Naive thymus-derived CD4-positive, alpha-beta T cell (primary cell): ENCODE measurements at places on chromosomes 7 and 10.

DNA sequence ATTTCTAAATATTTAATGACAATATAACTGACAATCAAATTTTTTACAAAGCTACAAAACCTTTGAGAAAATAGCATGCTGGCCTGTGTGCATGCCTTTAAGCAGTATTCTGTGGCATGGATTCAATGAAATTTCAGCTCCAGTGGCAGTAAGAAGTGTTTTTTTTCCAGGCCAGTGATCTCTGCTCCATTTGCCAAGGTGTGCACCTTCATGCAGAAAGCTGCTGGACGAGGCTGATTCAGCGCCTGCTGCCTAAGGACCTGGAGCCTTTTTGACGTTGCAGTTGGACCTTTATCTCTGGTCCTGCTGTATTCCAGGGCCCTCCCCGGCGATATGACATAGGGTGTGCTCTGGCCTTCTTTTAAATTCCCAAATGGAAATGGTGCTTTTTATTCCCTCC, 26.6 kb downstream of the VWC2 start:
- H3K4me3 ChIP-seq: no peak overlapping the region
- no peaks in the 10 kb centered on the region for H3K36me3 ChIP-seq
- no peak for DNase-seq
- no peak overlapping the region for H3K27ac ChIP-seq
- H3K27me3 ChIP-seq: no peaks in the 10 kb centered on the region
- no peaks in the 10 kb centered on the region for H3K4me1 ChIP-seq

GRCh38 chr7:129295015-129295423, 70.2 kb downstream of the AHCYL2 start:
- no peak overlapping the region for H3K4me3 ChIP-seq
- no peak overlapping the region for H3K27ac ChIP-seq
- H3K27me3 ChIP-seq: no peaks in the 10 kb centered on the region
- H3K36me3 ChIP-seq: no peaks in the 10 kb centered on the region
- no peaks in the 10 kb centered on the region for H3K4me1 ChIP-seq
- DNase-seq: no peak

- H3K27me3 ChIP-seq: no peaks in the 10 kb centered on the region
- no peaks in the 10 kb centered on the region for H3K36me3 ChIP-seq
- H3K27ac ChIP-seq: no peak overlapping the region
- H3K4me1 ChIP-seq: no peaks in the 10 kb centered on the region
Observed at GRCh38 chr10:84237199-84238051, 3.9 kb downstream of the LRIT1 start.

GRCh38 chr7:35251606-35252310, 2.1 kb downstream of the TBX20 start:
- no peaks in the 10 kb centered on the region for H3K36me3 ChIP-seq
- H3K4me3 ChIP-seq: no peak overlapping the region
- peaks cover 23% of the 10 kb centered on the region for H3K27me3 ChIP-seq
- no peak for DNase-seq

GRCh38 chr10:7311218-7311849, 99.5 kb downstream of the SFMBT2 start:
- no peaks in the 10 kb centered on the region for H3K27me3 ChIP-seq
- H3K36me3 ChIP-seq: no peaks in the 10 kb centered on the region
- H3K4me1 ChIP-seq: peaks cover 6% of the 10 kb centered on the region
- DNase-seq: no peak
- H3K4me3 ChIP-seq: no peak overlapping the region

- H3K27ac ChIP-seq: no peak overlapping the region
- H3K4me3 ChIP-seq: no peak overlapping the region
- no peaks in the 10 kb centered on the region for H3K27me3 ChIP-seq
- H3K36me3 ChIP-seq: no peaks in the 10 kb centered on the region
- DNase-seq: no peak
- no peaks in the 10 kb centered on the region for H3K4me1 ChIP-seq
Observed at GRCh38 chr7:28349637-28350036, 62.7 kb upstream of the CREB5 start.

DNA sequence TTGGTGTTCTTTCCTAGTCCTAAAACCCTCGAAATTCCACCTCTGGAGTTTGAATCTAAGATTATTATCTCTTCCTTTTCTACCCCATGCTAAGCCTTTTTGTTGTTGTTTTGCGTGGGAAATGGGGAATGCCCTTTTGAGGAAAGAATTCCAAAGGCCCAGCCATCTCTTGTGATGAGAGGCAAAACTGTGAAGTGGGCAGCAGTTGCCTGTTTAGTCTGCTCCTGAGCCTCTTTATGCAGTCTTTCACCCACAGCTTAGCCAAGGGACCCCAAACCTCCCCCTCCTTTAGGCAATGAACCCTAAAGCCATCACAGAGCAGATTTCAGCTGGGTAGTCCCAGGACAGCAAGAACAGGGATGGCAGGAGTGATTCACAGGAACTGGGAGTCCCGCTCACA, 95.5 kb downstream of the DNMBP start:
- DNase-seq: no peak
- no peaks in the 10 kb centered on the region for H3K4me1 ChIP-seq
- H3K4me3 ChIP-seq: no peak overlapping the region
- H3K27me3 ChIP-seq: no peaks in the 10 kb centered on the region
- no peak overlapping the region for H3K27ac ChIP-seq

DNA sequence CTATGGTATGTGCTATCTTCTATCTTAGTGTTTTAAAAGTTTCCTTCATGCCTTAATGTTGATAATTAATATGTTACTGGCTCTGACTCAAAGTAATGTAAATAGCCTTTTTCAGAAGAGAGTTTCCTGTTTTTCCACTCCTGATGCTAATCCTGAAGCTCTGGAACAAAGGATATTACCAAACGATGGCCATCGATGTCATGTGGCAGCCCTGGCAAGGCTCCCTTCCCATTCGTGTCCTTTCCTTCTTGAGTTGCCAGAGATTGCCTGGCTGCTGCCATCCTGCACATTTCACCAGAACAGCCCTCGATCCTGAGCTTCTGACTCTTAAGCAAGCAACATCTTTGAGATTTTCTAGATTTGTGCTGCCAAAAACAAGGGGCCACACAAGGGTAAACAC, 46.0 kb downstream of the RNF133 start:
- no peak for DNase-seq
- H3K36me3 ChIP-seq: no peaks in the 10 kb centered on the region
- H3K27ac ChIP-seq: no peak overlapping the region
- H3K4me1 ChIP-seq: no peaks in the 10 kb centered on the region

GRCh38 chr7:110839866-110840265, 251.1 kb upstream of the LRRN3 start:
- H3K27me3 ChIP-seq: no peaks in the 10 kb centered on the region
- H3K4me1 ChIP-seq: peaks cover 6% of the 10 kb centered on the region
- DNase-seq: no peak
- H3K4me3 ChIP-seq: no peak overlapping the region
